ENCODE measurements at places on chromosomes 2 and 18. TPM values are rescaled to one million over a fixed set of nuclear protein-coding genes. Genes with fewer than 3 reads are reported as not detected.

GRCh38 chr18:75003764-75004690 is 204.9 kb downstream of the PTGR3 start:
- no peak for DNase-seq

NDC80 gene
- 18.1 TPM for polyA plus RNA-seq

- no peak for DNase-seq
These were observed 17.3 kb downstream of the NFATC1 start for GRCh38 chr18:79413025-79413424.

DNA sequence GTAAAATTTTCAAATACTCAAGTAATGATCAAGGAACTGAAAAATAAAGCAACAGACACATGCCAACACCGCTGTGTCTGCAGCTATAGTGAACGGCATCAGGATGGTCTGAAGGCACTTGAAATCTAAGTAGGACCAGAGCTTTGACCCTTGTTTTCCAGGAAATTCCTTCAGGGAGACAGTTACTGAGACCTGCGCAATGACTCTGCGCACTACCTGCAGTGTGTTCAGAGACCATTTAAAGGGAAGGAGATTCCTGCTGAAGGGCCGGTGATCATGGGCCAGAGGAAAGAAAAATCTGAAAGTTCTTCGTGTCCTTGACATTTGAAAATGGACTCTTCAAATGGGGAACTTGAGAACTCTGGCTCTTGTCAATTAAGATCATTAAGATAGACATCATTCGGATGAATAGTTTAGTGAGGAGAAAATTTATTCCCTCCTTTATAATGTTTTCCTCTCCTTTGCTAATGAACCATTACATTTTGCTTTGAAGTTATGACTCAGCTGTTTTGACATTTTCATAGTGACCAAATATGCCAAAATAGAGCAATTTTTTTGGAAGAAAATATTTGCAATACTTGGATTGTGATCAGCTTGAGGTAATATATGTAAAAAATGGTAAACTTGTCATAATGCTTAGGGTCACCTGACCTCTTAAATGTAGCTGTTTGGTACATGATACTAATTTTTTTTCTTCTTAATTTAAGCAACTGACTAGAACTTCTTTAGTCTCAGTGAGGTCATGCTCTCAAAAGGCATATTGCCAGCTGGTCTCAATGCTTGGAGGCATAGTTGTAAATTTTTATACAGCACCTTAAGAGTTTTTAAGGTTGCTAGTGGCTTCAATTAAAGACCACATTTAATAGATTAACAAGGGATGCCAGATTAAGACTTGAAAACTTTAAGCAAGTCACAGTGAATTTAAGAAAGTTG is 329.3 kb downstream of the ARHGAP15 start:
- DNase-seq = no peak

GRCh38 chr2:201860636-201861066 is 54.3 kb downstream of the CDK15 start:
- DNase-seq = no peak

DNA sequence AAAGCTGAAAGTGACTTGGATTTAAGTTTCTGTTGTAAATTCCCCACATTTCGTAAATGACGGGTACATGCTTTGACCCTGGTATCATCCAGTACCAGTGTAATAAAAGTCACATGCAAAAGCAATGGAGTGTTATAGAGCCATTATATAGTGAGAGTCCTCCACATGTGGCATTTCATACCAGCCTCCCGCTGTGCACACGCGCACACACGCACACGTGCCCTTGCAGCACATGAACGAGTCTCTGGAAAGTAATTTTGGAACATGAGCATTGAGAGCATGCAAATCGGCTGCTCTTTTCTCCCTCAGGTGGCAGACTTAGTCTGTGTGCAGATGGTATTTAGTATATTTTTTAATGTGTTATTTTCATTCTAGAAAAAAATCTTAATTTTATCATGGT is 198.1 kb downstream of the ZNF407 start:
- no peak for DNase-seq

DNA sequence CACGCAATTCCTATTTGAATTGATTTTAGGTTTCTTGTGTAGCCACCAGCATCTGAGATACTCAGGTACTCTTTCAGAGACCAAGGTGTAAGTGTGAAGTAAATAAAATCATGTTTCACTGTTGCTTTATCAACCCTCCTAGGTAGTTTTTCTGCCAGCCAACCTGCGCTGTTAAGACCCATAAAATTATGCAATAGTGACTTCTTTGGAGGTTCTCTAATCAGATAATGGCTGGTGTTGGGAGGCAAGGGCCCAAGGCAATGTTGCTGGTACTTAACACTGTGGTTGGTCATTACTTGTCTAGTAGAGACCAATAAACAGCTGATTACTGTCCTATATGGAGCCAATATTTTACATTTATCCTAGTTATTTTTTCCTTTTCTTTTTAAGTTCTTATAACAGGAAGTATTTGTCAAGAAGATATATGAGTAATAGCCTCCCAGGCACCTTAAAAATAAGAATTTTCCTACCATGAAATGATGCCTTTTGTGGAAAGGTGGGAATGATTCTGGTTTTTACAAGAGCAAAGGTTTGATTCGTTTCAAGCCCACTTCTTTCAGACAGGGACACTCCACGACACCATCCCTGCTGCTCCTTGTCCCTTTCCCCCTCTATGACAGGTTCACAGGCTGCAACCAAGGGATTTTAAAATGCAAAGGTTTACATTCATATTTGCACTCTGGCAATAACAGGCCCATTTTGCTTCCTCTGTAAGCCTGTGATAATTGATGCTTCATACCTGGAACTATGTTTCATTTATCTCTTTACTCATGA is 259.3 kb downstream of the MEIS1 start:
- DNase-seq = no peak

GRCh38 chr2:158015428-158016076 is 86.1 kb upstream of the UPP2 start:
- no peak for DNase-seq

- DNase-seq = no peak
These were observed 619 bp upstream of the FAM168B start for GRCh38 chr2:131093696-131094462.

- no peak for DNase-seq
These were observed 1036.7 kb upstream of the CELF4 start for GRCh38 chr18:38602341-38602740.

GRCh38 chr2:152051436-152051835 is 47.4 kb downstream of the CACNB4 start:
- DNase-seq = no peak

DNA sequence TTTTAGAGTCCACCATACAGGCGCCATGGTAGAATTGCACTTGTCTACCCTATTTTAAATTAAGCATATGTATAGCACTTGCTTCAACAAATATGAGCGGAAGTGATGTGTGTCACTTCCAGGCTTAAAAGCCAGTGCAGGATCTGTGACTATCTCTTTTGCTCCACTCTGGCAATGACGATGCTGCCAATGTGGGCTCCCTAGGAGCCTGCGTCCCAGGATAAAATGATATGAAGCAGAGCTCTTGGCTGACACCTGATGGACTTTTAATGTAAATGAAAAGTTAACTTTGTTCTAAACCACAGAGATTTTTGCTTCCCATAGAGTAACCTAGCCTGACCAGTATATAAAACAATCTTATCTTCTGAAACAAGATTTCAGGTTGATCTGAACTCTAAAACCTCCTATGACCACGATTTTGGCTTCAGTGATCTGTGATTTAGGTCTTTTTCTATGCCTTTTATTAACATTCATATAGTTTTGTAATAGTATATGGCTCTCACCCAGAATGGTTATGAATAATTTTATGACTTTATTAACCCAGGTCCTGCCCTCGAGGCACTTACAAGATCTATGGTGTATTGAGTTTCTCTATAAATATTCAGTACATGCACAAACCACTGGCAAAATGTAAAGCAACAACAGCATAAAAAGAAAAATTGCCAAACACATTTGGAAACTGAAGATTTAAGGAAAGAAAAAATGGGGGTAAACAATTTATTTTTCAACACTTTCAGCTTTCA is 422.5 kb upstream of the PIK3C3 start:
- DNase-seq = no peak

NPAS2 gene
- 12.8 TPM for polyA plus RNA-seq

DNA sequence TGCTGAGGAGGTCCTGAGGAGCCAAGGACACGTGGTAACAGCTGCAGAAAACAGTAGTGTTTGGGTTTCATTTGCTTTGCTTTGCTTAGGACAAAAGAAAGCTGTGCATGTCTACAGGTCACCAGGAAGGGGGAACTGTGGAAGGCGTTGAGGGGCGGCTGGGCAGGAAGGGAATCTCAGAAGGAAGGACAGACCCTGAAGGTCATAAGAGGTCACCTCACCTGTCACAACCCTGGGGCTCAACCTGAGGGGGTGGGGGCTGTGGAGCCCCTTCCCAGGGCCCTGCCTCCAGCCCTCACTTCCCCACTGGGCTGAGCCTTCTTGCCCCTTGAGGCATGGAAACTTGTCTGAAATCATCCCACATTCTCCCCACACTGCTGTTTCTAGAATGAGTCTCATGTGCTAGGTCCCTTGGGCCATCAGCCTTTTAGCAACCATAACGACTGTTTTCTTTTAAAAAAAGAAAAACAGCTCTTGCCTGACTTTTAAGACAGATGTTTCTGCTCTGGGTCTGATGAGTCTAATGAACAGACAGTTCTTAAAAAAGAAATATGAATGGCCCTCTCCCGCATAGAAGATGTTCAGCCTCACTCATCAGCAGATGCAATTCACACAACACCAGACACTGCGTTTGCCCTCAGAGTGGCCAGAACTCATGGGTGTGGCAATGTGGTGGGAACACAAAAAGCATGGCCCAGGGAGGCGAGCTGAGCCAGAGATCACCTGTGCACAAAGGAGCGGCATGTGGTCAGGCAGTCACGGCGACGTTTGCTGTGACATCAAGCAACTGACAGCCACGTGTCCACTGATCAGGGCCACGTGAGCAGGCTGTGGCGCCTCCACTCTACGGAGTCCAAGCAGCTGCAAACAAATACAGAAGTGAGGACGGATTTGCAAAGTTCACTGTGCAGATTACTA is 84.0 kb downstream of the SEPTIN10 start:
- no peak for DNase-seq

SMCHD1 gene
- polyA plus RNA-seq = 10.5 TPM

DNA sequence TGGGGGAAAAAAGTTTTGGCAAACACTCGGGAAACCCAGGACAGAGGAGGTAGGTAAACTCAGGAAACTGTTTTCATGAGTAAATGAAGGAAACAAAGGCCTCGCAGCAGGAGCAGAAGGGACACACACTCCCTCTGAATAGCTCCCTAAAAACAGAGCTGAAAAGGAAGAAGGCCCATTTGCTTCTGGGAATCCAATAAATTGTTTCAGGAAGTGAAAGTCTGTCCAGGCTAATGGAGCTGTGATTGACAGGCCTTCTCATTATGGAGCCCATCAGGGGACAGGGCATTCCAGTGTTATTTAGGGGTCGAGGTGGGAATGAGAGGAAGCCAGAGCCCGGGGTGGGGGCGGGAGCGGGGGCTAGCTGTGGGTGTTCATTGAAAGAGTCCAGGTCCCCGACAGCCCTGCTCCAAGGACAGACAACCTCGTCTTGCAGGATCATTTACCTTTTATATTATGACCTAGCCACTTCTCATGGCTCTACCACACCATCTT is 81.2 kb downstream of the GBX2 start:
- no peak for DNase-seq

SPHKAP gene
- 0.50 TPM for polyA plus RNA-seq

ALPG gene
- not detected for polyA plus RNA-seq

DNA sequence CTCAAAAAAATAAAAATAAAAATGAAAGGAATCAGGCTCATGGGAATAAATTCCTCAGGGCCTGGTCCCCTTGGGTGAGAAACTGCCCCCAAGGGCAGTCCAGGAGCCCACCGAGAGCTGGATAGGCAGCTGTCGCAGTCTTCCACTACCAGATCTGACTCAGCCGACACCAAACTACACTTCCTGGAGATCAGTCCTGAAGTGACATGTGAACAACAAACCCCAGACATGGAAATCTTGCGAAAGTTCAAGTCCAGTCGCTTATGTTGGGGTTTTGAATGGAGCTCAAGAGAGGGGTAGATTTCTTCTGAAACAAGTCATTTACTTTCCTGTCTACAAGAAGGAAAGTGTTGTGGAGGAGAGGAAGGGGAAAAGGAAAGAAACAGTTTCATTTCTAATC is 12.9 kb downstream of the ADCY3 start:
- no peak for DNase-seq

TDRD15 gene
- polyA plus RNA-seq = not detected

UGT1A1 gene
- not detected for polyA plus RNA-seq

AGAP1 gene
- polyA plus RNA-seq = 14.9 TPM

GRCh38 chr18:30925795-30926194 is 116.7 kb downstream of the DSC3 start:
- DNase-seq = no peak

ASXL3 gene
- polyA plus RNA-seq = not detected
